ENCODE measurements at places on chromosomes 2 and 18.

- DNase-seq: peak; percentile 60
These were observed 7.9 kb downstream of the CROCC2 start for GRCh38 chr2:240913810-240914644.

- DNase-seq: no peak
These were observed 313.9 kb downstream of the TRIB2 start for GRCh38 chr2:13030606-13031005.

DNA sequence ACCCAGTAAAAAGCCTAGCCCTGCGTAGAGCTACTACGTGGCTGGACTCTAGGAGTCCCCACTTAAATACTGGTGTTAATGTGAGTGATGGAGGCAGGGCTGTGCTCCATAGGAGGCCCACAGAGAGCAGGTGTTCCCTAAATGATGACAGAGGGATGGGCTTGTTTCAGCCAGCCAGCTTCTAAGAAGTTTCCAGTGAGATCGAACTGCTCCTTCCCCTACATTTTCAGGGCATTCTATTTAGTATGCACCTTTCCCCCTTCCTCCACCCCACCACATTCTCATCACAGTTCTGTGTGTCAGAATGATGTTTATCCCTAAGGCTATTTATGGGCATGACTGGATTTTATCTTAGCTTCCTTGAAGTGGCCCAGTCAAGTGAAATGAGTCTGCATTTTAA lies 213.0 kb downstream of the TRIB2 start:
- DNase-seq: peak; percentile 16

- DNase-seq: no peak
These were observed 188.4 kb upstream of the TPO start for GRCh38 chr2:1224901-1225300.

GRCh38 chr2:189225032-189225431 lies 45.5 kb upstream of the COL5A2 start:
- DNase-seq: no peak

- no peak for DNase-seq
These were observed 106.3 kb downstream of the TRIM43 start for GRCh38 chr2:95698146-95698545.

GRCh38 chr2:157150747-157151146 lies 106.8 kb upstream of the GALNT5 start:
- no peak for DNase-seq

GRCh38 chr2:197259470-197259999 lies 51.0 kb downstream of the ANKRD44 start:
- DNase-seq: no peak

DNA sequence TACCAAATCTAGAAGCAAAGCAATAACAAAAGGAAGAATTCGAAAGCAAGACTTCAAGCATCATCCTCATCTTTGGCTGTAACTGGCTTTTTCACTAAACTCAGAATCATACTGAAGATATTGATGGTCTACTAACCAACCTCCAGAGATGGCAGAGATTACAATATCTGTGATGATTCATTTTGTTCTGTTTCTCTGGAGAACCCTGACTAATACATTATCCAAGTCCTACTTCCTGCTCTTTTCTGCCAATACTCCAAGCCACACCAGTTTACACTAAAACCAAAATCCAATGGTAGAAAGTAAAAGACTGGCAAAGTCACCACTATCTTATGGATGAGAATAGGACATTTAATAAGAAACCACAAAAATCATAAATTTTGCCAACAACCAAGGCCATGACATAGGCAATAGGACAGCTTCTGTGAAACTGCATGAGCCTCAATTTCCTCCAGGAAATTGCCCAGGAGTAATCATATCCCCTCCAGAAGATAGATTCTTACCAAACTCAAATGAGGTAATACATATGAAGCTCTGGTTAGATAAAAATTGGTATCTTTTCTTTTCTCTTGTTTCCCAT lies 159.8 kb downstream of the METTL4 start:
- no peak for DNase-seq

- DNase-seq: no peak
These were observed 138.0 kb downstream of the EPHA4 start for GRCh38 chr2:221434142-221434541.

- peak; percentile 24 for DNase-seq
These were observed 13.9 kb downstream of the LRP2 start for GRCh38 chr2:169348321-169349024.

GRCh38 chr2:212832211-212833195 lies 293.9 kb upstream of the ERBB4 start:
- DNase-seq: no peak

- no peak for DNase-seq
These were observed 34.5 kb upstream of the CD8A start for GRCh38 chr2:86825036-86825692.

GRCh38 chr2:79906139-79906890 lies 393.5 kb downstream of the CTNNA2 start:
- DNase-seq: no peak

- no peak for DNase-seq
These were observed 1134.9 kb upstream of the FAM98A start for GRCh38 chr2:34734042-34734441.

DNA sequence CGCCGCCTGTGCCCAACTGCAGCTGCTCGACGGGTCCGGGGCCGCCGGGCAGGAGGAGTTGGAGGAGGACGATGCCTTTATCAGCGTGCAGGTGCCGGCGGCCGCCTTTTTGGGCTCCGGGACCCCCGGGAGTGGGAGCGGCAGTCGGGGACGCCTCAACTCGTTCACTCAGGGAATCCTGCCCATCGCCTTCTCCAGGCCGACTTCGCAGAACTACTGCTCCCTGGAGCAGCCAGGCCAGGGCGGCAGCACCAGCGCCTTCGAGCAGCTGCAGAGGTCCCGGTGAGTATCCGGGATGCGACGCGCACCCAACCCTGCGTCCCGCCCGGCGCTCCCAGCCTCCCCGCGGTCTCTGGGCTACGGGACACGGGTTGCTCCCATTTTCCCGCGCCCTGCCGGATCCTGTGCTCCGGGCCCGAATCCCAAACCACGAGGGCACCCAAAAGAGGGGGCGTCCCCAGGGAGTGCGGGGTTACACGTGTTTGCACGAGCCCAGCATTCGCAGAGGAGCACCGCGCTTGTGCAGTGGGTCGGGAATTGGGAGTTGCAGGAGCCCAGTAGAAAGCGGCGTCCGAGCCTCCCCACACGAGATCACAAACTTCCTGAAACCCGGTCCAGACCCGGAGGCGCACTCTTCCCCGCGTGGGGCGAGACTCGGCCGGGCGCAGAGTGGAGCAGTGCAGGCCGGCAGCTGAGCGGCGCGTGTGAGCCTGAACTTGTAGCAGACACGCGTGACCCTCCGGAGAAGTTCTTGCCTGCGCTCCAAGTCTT lies 1.2 kb downstream of the CABLES1 start:
- DNase-seq: no peak

DNA sequence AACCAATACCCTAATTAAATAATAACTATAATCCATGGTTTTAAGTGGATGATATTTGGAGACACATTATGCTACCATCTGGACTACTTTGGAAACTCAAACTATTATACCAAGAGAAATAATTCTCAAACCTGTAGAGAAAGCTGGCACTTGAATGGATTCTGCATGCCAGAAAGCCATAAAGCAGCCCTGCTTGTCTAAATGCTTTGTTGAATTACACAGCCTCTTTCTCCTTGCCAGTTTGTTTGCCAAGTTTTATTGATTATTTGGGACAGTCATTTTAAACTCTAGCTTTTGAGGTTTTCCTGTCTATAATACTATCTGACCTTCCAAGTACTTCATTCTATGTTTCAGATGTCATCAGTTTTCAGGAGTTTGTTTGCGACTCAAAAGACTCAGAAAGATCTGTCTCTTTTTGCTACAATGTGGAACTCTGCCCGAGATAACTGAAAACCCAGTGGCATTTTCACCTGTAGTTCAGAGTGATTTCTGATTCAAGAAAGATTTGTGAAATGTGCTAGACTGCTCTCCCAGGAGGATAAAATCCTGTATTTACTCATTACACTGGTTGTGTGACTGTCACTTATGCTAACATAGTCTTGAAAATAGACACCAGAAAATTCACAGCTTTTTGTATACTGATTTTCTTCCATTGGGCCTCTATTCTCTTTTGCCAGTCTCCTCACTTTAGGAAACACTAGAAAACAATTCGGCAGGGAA lies 29.2 kb upstream of the MBOAT2 start:
- peak; percentile 53 for DNase-seq
